MCF 10A (cell line): ENCODE measurements at places on chromosomes 6 and 20. TPM values are rescaled to one million over a fixed set of nuclear protein-coding genes. Genes with fewer than 3 reads are reported as not detected.

Gene FBXO9
- 54.4 and 63.6 TPM in 2 replicates for total RNA-seq

DNA sequence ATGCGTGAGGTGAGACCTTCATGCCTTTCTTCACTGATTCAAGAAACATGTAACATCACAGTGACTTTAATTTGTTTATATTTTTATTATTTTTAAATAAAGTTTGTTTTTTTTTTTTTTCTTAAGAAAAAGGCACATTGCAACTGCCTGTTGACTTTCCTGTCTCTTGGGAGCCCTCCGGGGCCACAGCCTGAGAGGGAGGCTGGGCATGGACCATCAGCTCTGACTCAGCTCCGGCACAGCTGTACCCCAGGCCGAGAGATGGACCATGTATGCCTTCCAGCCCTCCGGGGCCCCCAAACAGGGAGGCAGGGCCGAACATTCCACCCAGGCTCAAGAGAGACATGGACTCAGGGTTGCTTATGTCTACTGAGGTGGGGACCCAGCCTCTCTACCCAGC lies 99.9 kb downstream of the NFATC2 start:
- no peak overlapping the region for H3K27ac ChIP-seq
- H3K4me1 ChIP-seq: peaks cover 9% of the 10 kb centered on the region
- H3K36me3 ChIP-seq: no peaks in the 10 kb centered on the region
- H3K27me3 ChIP-seq: no peaks in the 10 kb centered on the region
- no peak overlapping the region for H3K4me3 ChIP-seq

DNA sequence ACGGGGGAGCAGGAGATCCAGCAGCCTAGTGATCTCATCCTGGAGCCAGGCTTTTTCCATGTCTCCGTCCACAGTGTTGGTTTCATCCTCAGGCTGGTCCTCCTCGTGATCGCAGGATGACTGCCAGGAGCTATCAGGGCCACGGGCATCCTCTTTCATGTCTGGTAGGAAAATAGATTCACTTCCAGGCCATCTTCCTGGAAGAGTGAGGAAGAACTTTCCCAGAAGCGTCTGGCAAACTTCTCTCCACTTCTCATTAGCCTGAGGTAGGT lies 15.3 kb upstream of the SLC9A8 start:
- H3K4me3 ChIP-seq: no peak overlapping the region
- no peak for DNase-seq
- H3K27me3 ChIP-seq: no peaks in the 10 kb centered on the region
- peaks cover 16% of the 10 kb centered on the region for H3K4me1 ChIP-seq
- no peak overlapping the region for H3K27ac ChIP-seq

- H3K4me3 ChIP-seq: no peak overlapping the region
- no peaks in the 10 kb centered on the region for H3K4me1 ChIP-seq
- no peaks in the 10 kb centered on the region for H3K27me3 ChIP-seq
- DNase-seq: no peak
- no peak overlapping the region for H3K27ac ChIP-seq
Measured at GRCh38 chr6:20351534-20351933, 50.1 kb upstream of the E2F3 start.

DNA sequence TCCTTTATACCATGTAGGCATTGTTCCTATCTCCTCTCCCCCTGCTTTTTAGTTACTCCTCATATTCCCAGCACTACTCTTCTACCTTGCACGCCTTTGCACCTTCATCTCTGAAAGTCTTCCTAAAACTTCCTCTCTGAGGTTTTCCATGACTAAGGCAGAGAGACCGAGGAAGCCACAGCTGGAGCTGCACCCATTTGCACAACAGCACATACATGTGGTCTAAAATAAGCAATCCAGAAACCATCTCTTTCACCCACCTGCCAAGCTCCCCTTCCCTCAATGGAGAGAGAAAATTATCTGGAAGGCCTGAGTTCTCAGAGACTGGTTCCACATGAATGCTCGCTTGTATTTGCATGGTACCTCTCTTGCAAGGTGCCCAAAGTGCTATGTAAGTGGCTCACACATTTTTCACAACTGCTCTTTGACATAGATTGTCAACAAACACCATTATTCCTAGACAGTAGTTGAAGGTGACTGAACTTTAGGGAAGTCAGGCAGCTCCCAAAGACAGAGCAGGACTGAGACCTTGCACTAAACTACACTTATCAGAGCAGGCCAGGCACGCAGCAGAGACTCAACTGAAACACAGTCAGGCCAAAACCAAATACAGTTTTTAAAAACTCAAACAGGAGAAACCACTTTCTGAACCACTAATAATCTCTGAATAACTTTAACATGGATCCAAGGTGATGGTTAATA lies 313.2 kb downstream of the TFAP2A start:
- no peak overlapping the region for H3K4me3 ChIP-seq
- H3K27me3 ChIP-seq: no peaks in the 10 kb centered on the region
- H3K36me3 ChIP-seq: no peaks in the 10 kb centered on the region
- peaks cover 17% of the 10 kb centered on the region for H3K4me1 ChIP-seq

Gene OSBPL2
- 38.8 and 51.9 TPM in 2 replicates for total RNA-seq

- no peak overlapping the region for H3K27ac ChIP-seq
- no peaks in the 10 kb centered on the region for H3K36me3 ChIP-seq
- DNase-seq: peak; percentile 39
Measured at GRCh38 chr6:35396991-35397390, 54.6 kb downstream of the PPARD start.

Gene PEX6
- total RNA-seq: 25.8 and 34.0 TPM in 2 replicates

GRCh38 chr6:107458672-107459282 lies 587 bp downstream of the PDSS2 start:
- H3K4me3 ChIP-seq: peak overlapping the region; percentile 81
- H3K36me3 ChIP-seq: no peaks in the 10 kb centered on the region
- peak; percentile 33 for DNase-seq
- peak overlapping the region; percentile 94 for H3K27ac ChIP-seq
- H3K4me1 ChIP-seq: peaks cover 21% of the 10 kb centered on the region
- no peaks in the 10 kb centered on the region for H3K27me3 ChIP-seq

Gene TP53TG5
- not detected in 2 replicates for total RNA-seq

GRCh38 chr20:40952136-40952535 lies 76.5 kb upstream of the TOP1 start:
- no peak overlapping the region for H3K27ac ChIP-seq
- no peaks in the 10 kb centered on the region for H3K27me3 ChIP-seq
- H3K36me3 ChIP-seq: no peaks in the 10 kb centered on the region
- no peaks in the 10 kb centered on the region for H3K4me1 ChIP-seq
- no peak overlapping the region for H3K4me3 ChIP-seq
- DNase-seq: no peak

DNA sequence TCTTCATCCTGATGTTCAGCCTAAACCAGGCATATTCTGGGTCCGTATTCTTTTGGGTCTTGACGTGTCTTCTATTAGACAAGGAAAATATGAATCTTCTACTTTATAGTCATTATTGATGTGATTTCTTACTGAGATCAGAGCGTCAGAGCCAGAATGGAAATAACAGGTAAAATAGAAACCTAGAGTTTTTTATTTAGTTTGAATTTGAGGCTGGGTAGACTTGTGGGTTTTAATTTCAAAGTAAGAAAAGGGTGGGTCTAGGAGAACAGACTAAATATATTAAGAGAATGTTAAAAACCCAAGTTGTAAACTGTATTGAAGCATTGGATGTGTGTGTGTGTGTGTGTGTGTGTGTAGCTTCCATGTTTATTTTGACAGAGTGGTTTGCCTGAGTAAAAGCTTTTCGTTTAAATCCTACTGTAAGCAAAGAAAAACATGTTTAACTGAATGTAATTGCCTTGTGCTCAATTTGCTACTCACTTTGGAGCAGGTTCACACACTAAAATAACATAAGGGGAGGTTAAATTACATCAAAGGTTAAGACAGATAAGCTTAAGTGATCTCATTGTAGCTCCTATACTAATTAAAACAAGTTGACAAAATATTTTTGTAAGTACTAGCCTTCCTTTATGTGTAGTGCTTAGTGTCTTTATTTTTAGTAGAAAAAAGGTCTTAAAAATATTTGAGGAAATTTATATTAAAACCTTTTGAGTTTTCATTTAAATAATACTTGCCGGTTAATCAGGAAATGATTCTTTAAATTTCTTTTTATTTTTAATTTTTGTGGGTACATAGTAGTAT lies 17.4 kb downstream of the HECA start:
- H3K4me3 ChIP-seq: no peak overlapping the region
- DNase-seq: no peak
- no peak overlapping the region for H3K27ac ChIP-seq

DNA sequence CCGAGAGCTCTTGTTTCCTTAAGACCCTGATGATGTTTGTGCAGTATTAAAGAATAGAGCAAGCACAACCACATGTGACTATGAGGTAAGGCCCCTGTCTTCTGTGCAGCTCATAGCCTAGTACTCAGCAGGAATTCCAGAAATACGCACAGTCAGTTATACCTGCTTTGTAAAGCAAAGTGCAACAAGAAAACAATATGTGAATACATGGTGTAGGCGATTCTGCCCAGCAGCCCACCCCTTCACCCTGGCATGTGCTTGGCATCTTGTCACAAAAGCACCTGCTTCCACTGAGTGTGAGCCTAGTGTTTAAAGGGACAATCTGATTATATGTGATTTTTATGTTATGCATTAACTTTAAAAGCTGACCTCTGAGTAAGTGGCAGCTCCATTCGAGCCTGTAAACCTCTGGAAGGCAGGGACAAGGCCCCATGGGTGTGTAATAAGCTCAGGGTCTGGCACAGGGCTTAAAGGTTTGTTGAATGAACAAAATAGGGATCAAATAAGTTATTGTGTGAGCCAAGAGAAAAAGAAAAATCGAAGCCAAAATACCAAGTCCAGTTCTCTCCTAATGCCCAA lies 148.7 kb downstream of the DOK5 start:
- no peak for DNase-seq
- H3K4me1 ChIP-seq: peaks cover 10% of the 10 kb centered on the region
- peaks cover 33% of the 10 kb centered on the region for H3K27me3 ChIP-seq
- H3K27ac ChIP-seq: no peak overlapping the region

DNA sequence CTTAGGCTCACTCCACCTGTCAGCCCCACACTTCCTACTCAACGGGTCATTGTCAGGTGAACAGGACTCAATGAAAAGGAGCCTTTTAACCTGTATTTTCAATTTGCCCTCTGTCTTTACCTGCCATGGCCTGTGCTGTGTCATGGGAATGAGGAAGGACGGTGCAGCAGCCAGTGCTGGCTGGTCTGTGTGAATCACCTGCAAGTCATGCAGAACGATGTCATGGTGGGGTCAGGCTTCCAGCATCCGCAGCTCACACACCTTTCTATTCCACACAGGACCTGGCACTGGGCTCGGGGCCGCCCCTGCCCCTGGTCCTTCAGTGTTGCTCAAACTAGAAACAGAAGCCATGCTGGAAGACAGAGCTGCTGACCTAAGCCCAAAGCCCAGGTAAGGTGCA lies 188.7 kb upstream of the GMDS start:
- peaks cover 13% of the 10 kb centered on the region for H3K4me1 ChIP-seq
- peak; percentile 67 for DNase-seq
- H3K27me3 ChIP-seq: no peaks in the 10 kb centered on the region
- H3K27ac ChIP-seq: no peak overlapping the region
- H3K4me3 ChIP-seq: no peak overlapping the region

DNA sequence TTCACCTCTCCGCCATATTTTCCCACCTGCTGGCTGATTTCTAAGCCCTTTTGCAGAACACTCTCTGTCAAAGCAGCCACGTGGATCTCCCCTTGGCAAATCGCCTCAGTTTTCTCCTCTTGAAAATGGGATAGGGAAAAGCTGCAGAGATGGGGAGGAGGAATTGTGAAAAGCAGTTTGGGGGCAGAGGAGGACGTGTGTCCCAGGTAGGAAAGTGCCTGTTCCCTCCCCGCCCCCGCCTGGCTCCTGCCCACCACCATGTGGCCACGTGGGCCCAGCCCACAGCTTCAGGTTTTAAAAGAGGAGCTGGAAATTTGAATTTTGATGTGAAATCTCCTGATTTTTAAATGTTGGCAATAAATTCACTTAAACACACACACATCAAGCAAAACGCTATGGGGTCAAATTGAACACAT lies 3.6 kb upstream of the CEBPB start:
- no peak overlapping the region for H3K4me3 ChIP-seq
- peaks cover 31% of the 10 kb centered on the region for H3K4me1 ChIP-seq
- H3K27ac ChIP-seq: peak overlapping the region; percentile 85
- H3K36me3 ChIP-seq: peaks cover 6% of the 10 kb centered on the region

Gene SYTL3
- 0.65 and 0.83 TPM in 2 replicates for total RNA-seq

- peaks cover 3% of the 10 kb centered on the region for H3K4me1 ChIP-seq
- no peak overlapping the region for H3K4me3 ChIP-seq
- no peak overlapping the region for H3K27ac ChIP-seq
Measured at GRCh38 chr6:167797011-167797471, 29.7 kb upstream of the AFDN start.

- H3K4me3 ChIP-seq: no peak within 1 kb of the TSS
- H3K27me3 ChIP-seq: peaks cover 75% of the 10 kb centered on the region
- DNase-seq: no peak
- H3K27ac ChIP-seq: no peak within 1 kb of the TSS
- H3K36me3 ChIP-seq: no peaks in the 10 kb centered on the region
Measured at GRCh38 chr6:127518710-127519468, at the start of gene MTCL3. Gene MTCL3, minus strand, starts transcription at chr6:127519335.

- DNase-seq: no peak
- no peaks in the 10 kb centered on the region for H3K27me3 ChIP-seq
- H3K4me1 ChIP-seq: no peaks in the 10 kb centered on the region
- H3K27ac ChIP-seq: no peak overlapping the region
Measured at GRCh38 chr6:77463861-77464494, 687 bp upstream of the HTR1B start.

Gene SPATS1
- total RNA-seq: not detected in 2 replicates

Gene SIRPD
- total RNA-seq: not detected in 2 replicates

Gene ADGRF5
- not detected in 2 replicates for total RNA-seq

GRCh38 chr6:105907301-105907700 lies 178.8 kb upstream of the PRDM1 start:
- no peaks in the 10 kb centered on the region for H3K4me1 ChIP-seq
- no peak overlapping the region for H3K27ac ChIP-seq
- H3K27me3 ChIP-seq: no peaks in the 10 kb centered on the region
- DNase-seq: no peak

DNA sequence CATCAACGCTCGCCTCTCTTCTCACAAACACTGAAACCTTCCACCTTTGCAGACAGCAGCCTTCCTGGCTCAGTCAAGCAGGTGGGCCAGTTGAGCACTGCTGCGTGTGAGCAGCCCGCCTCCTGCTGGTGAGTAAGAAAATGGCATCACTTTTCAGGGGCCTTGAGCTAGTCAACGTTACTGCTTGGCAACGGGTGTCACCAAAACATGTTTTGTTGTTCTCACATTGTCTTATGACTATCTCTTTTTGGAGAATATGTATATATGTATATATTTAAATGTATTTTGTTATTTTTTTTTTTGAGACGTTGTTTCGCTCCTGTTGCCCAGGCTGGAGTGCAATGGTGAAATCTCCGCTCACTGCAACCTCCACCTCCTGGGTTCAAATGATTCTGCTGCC lies 97.0 kb upstream of the AGPAT4 start:
- H3K27ac ChIP-seq: no peak overlapping the region
- peak; percentile 77 for DNase-seq
- peaks cover 13% of the 10 kb centered on the region for H3K4me1 ChIP-seq
- no peak overlapping the region for H3K4me3 ChIP-seq

DNA sequence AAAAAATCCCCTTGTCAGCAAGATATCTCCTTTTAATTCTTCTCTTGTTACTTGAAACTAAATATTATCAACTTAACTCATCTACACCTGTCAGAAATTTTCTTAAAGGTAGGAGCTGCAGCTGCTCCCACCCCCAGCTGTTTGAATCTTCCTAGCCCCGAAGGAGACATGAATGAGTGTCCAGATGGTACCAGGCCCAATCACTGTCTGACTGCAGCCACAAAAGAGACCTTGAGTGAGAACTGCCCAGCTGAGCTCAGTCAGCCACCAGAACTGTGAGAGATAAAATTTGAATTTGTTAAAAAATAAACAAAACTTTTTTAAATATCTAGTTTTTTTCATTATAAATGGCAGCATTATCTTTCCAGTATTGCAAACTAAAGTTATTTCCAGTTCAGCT lies 84.7 kb downstream of the PRSS35 start:
- no peaks in the 10 kb centered on the region for H3K36me3 ChIP-seq
- peaks cover 8% of the 10 kb centered on the region for H3K27me3 ChIP-seq
- DNase-seq: no peak
- H3K4me3 ChIP-seq: no peak overlapping the region
- no peak overlapping the region for H3K27ac ChIP-seq
